ENCODE measurements at places on chromosomes 2 and 18.

GRCh38 chr2:129744649-129745048 lies 234.8 kb upstream of the RAB6C start:
- DNase-seq, result no peak

- DNase-seq, result no peak
Measured at GRCh38 chr2:134976074-134976702, 57.6 kb downstream of the CCNT2 start.

DNA sequence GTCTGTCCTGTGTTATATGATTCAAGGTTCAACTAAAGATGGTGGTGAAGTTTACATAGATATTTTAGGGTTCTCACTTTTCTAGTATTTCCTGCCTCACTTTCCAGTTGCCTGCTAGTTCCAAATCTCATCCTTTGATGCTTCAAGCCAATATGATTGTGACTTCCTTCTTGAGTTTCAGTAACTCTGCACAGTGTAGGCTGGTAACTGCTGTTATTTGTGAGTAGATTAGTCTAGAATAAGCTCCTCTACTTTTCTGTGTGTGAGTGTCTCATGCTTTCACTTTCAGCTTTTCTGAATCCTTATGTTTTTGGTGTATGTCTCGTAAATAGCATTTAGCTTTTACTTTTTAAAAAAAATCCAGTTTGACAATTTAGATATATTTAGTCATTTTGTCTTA lies 42.6 kb downstream of the GALNT1 start:
- DNase-seq, result no peak

- no peak for DNase-seq
Measured at GRCh38 chr2:220455351-220455990, 828.0 kb downstream of the SLC4A3 start.
